BE2C (cell line): ENCODE measurements at places on chromosomes 2 and 18.

- no peak for DNase-seq
Observed at GRCh38 chr2:15846626-15847025, 93.7 kb upstream of the MYCN start.

DNA sequence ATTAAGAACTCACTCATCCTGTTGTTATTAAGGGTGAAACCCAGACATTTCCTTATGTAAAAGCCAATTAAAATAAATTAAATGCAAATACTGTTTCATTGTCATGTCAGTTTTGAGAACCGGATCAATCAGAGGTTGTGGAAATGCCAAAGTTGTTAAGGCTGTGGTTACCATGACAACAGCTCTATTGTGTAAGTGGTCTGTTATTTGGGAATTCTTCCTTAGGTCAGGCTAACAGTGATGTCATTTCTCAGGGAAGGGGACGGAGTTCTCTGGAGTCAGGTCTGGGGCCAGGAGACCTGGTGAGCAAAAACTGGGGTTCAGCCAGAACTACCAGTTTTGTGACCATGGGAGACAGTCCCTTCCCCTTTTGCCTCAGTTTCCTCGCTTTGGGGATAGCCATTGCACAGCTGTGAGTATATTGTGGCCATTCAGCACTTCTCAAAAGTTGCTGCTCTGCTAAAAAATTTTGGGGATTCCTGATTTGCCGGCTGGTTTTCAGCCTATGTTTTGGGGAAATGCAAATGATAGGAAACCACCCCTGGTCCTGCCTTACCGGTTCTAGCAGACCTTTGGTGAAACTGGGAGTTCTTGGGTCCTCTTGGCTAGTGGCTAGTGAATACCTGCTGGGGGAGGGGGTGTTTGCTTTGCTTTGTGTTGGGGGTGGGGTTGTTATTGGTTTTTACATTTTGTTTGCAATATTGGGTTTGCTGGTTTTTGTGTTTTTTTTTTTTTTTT is 21.6 kb downstream of the HPCAL1 start:
- no peak for DNase-seq

- no peak for DNase-seq
Observed at GRCh38 chr18:62165583-62165982, 21.3 kb downstream of the PIGN start.

GRCh38 chr2:128446049-128446873 is 127.6 kb upstream of the HS6ST1 start:
- DNase-seq, result no peak

DNA sequence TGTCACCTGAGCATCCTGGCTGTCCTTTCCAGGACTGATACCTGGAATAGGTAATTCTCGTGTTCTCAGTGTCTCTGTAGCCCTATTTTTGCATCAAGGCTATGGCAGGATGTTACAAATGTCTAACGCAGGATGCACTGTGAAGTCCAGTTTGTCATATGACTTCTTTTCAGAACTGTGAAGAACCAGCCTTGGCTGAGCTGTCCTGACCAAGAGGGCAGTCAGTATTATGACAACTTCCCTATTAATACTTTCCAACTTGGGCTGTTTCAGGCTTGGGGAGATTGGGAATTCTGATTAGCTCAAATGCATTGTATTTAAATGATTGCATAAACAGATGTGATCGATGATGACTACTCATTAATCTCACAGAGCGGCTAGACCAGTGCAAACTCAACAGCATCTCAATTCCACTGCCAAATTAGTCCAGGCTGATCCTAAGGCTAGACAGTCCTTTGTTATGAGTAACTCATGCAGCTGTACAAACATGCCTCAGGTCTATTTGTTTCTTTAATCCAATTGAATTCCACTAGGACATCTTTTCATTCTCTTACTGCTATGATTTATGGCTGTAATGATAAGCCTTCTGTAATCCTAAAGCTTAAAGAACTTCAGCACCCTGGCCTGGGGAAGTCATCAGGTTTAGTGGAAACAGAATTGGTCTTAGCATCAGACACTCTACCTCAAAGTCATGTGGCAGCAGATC is 331.6 kb downstream of the KCNS3 start:
- DNase-seq, result no peak

- DNase-seq, result no peak
Observed at GRCh38 chr2:59726228-59727120, 827.0 kb downstream of the BCL11A start.

DNA sequence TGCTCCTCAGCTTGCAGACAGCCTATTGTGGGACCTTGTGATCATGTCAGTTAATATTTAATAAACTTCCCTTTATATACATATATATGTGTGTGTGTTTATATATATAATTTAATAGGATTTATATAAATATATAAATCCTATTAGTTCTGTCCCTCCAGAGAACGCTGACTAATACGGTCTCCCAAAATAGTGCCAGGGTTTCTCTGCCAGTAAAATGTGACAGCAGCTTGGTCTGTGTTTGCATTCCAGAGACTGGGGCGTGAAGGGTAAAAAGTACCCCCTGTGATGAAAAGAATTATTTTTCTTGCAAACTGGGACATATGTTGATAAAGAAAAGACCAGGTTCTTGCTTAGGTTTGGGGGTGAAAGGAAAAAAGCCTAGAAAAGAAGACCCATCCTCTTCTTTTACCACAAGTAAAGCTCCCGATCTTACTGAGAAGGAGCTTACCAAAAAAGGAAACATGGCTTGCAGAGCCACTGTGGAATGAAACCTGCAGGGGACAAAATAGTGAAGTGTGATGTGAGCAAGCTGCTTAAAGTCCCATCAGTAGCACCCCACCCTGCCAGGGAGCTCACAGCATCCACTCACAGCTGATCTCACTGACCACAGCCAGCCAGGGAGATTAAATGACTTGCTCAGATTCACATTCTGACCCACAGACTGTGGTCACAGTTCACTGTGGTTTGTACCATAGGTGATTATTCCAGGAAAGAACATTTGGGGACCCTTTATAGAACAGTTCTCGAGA is 110.9 kb upstream of the RMP24 start:
- no peak for DNase-seq

DNA sequence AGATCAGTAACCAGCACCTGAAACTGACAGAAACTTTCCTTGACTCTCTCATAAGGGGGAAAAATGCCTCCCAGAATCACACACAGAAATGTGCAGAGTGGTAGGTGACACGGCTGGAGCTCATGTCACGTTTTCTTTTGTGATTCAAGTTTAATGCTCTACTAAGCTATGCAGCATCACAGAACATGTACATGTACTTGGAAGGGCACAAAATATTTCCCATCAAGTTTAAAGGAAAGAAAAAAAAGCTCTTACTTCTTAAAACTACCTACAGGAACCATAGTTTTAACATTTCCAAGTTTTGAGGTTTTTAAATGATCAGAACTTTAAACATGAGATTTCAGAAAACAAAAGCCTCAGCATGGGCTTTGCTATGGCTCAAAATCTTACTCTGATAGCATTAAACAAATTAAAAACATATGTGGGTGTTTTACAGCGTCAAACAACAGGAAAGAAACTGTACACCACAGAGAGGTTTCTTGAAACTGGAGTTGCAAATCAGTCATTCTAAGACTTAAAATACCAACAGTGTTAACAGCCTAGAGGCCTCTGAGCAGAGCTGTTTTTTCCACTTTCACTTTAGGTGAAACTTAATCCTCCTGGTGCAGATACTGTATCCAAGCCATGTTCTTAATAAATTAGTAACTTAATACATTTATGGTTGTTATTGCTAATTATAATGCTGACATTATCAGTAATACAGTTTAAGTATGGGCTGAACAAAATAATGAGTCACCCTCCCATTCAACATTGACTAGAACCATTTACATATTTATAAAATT is 30.1 kb downstream of the MBP start:
- DNase-seq, result no peak

- no peak for DNase-seq
Observed at GRCh38 chr2:200627110-200627770, 41.4 kb downstream of the AOX1 start.

- no peak for DNase-seq
Observed at GRCh38 chr2:235421618-235422017, 72.2 kb upstream of the AGAP1 start.

GRCh38 chr2:206471524-206472062 is 28.3 kb downstream of the ADAM23 start:
- DNase-seq, result no peak

GRCh38 chr2:233153146-233153798 is 93.1 kb downstream of the INPP5D start:
- no peak for DNase-seq

GRCh38 chr2:42792583-42793333 is at the start of gene HAAO:
Gene HAAO (minus strand): TSS chr2:42792583. CDS start chr2:42792536, 47 bp downstream.
- no peak for DNase-seq

DNA sequence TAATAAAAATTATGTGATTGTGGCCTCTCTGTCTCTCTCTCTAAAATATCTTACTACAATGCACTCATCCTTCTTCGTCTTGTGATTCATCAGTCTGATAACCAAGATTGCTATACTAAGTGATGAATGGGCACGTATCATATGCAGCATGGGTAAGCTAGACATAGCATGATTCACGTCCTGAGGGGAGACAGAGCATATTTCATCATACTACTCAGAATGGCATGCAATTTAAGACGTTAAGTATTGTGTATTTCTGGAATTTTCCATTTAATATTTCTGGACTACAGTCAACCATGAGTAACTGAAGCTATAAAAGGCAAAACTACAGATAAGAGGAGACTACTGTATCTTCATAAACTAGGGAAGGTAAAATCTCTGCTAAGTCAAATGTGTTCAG is 97.0 kb upstream of the CD226 start:
- DNase-seq, result no peak

DNA sequence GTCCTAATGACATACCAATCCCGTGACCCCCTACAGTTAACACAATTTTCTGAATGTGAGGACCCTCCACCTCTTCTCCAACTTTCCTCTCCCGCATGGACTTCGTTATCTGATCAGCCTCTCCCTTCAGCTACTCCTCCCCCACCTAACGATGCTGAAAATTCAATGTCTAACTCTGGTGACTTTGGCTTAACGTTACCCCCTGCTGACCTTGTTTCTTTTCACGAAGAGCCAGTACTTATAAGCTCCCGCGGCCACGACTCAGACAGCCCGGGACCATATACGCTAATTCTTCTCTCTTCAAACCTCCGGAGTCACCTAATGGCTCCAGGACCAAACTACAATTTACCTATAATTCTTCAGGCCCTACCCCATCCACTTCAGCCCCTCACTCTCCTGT is 29.2 kb downstream of the VPS54 start:
- no peak for DNase-seq

- no peak for DNase-seq
Observed at GRCh38 chr2:240237609-240238174, 97.2 kb upstream of the OTOS start.

DNA sequence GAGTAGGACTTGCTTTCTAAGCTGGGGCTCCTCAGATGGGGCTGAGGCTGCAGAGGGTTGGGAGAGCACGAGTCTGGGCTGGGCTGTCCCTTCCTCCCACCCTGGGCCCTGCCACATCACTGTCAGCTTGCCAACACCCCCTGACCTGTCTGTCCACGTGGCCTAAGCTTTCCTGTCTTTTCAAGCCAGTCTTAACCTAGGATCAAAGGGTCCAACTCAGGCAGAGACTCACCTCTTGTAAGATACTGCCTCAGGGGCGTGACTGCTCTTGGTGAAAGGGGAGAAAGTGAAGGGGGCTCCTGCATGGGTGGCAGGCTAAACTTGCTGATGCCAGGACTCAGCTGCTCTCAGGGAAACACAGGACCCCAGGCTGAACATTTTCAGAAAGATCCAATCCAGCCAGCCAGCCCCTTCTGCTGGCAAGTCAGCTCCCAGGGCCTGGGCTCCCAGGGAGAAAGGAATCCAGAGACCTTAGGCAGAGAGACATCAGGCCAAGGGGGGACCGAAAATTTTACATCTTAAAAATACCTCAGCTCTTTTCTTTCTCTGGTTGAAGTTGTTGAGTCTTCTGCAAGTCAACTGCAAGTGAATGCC is 144.2 kb upstream of the ID2 start:
- DNase-seq, result no peak

DNA sequence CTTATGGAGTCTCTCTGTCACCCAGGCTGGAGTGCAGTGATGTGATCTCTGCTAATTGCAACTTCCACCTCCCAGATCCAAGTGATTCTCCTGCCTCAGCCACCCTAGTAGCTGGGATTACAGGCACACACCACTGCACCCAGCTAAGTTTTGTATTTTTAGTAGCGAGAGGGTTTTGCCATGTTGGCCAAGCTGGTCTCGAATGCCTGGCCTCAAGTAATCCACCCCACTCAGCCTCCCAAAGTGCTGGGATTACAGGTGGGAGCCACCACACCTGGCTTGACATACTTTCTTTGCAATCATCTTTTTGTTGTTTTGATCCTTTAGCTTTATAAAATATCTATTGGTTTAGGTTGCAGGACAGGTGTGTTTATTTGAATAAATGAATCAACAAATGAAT is 9.7 kb upstream of the KCNE4 start:
- DNase-seq, result no peak

DNA sequence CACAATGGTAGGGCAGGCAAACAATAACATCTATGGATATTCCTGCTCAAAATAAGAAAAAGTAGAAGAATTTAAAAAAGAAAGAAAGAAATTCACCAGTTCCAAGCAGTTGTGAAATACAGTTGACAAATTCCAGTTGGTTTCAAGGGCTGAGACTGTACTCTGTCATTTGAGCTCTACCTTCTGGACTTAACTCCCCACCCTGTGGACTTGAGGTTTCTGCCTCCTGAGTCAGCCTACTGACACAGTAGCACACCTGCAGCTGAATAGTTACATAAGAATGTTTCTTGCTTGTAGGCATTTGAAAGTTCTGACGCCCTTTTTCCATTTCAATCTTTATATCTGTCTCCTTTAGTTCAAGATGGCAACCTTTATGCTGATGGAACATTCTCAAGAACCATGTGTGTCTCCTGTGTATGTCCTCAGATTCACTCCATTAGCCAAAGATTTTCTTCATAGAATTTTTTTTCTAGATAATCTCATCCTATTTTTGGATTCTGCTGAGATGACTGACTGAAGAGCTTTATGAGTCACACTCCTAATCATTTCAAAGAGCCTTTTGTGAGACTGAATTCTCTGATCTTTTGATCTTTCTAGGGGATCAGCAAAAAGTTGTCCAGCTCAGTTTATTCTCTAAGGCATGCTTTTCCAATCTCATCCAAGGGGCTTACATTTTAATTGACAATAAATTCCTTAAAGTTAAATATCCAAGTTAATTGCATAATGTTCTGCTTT is 19.1 kb downstream of the NETO1 start:
- DNase-seq, result no peak

- DNase-seq, result no peak
Observed at GRCh38 chr2:200317975-200318374, 11.5 kb downstream of the SPATS2L start.

GRCh38 chr18:40841467-40841866 is 1113.6 kb upstream of the PIK3C3 start:
- no peak for DNase-seq
